ENCODE measurements at places on chromosomes 16 and 17.

- no peak for DNase-seq
Measured at GRCh38 chr17:63775420-63775819, 1.4 kb downstream of the DDX42 start.

- no peak for DNase-seq
Measured at GRCh38 chr16:4318451-4318910, 2.6 kb downstream of the GLIS2 start.

DNA sequence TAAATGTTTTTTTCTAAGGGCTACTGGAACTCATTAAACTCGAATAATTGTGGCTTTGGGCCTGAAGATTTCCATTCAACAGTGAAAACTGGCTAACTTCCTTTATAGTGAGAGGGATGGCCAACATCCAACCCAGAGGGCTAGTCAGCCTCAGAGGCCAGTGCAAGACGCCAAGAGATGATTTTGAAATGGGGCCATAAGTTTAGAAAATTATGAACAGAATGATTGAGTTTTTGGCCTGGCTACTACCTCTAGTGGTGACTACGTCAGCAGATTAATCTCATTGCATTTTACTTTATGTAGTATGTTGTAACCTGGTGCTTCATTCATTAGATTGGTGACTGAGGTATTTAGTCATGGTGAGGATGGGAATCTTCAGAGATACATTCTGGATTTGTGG is 28.4 kb downstream of the HAPSTR1 start:
- no peak for DNase-seq

GRCh38 chr17:29726715-29727252 is 104.1 kb upstream of the CORO6 start:
- no peak for DNase-seq

DNA sequence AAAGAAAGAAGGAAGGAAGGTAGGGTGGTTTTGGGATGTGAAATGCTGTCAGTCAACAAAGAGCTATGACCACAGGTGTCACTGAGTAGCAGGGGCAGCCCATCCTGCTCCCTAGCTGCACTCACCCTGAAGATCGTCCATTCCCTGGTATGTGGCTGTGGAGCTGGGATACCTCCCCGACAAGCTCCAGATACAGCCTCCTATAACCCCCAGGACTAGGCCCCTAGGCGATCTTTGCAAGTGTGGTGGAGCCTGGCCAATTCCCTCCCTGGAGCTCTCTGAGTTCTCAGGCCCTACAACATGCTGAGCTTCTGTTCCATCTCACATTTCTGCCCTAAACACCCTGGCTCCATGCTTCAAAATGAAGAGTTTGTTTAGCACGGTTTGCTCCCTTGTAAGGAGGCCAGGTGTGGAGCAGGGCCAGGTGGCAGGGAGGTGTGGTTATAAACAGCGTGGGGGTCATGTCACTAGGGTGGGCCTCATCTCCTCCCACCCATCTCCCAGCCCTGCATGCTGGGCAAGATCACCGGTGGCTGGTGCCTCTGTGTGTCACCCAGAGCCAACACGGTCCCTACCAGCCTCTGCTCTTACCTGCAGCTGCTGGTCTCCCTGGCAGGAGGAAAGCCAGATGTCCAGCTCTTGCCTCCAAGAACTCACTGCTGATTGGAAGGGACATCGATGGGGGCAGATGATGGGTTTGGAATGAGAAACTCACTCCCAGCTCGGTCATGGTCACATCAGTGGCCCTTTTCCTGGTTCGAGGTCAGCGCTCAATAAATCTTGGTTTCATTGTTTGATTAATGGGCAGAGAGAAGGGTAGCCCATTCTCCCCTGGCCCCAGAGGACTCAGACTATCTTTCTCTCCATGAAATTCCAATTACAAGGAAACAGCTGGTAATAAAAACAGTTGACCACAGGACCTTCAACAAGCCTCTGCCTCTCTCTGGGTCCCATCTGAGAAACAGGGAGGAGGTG is 511.0 kb upstream of the CDH5 start:
- no peak for DNase-seq

DNA sequence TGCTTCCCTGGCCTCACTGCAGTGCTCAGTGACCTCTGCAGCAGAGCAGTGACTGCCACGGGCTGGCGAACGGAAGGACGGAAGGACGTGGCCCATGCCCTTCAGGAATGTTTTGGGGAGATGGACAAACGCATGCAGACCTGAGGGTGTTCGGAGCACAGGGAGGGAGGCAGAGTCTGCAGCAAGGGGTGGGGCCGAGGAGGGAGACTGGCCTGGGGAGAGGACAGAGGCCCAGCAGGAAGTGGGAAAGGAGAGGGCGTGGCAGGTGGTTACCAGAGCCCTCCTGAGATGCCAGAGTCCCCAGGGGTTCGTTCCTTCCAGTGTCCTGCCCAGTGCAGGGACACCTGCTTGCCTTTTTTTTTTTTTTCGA is 21.9 kb downstream of the ADORA2B start:
- DNase-seq, result no peak

- no peak for DNase-seq
Measured at GRCh38 chr17:68498479-68499326, 13.5 kb upstream of the PRKAR1A start.

GRCh38 chr16:61544165-61544564 is 492.1 kb downstream of the CDH8 start:
- DNase-seq, result no peak

- no peak for DNase-seq
Measured at GRCh38 chr16:79069633-79070032, 530.9 kb downstream of the MAF start.

Data from T follicular helper cell (primary cell).